Type B pancreatic cell (in vitro differentiated cells): ENCODE measurements at places on chromosomes 12 and 14. TPM values are rescaled to one million over a fixed set of nuclear protein-coding genes. Genes with fewer than 3 reads are reported as not detected.

Gene CLEC6A
- not detected in 2 replicates for total RNA-seq

Gene CMKLR1
- total RNA-seq, result 0.50 and 0.97 TPM in 2 replicates

Gene NPFF
- not detected in 2 replicates for total RNA-seq

Gene IRAK3
- 0.21 and 0.34 TPM in 2 replicates for total RNA-seq

Gene DHRS2
- total RNA-seq, result 1.4 and 3.3 TPM in 2 replicates
